Lung (tissue), 17 donors: ENCODE measurements at places on chromosomes 1 and 21. TPM values are rescaled to one million over a fixed set of nuclear protein-coding genes. Genes with fewer than 3 reads are reported as not detected.

GRCh38 chr1:13500806-13501205 is 13.0 kb downstream of the LRRC38 start:
- no peak for DNase-seq
- H3K27me3 ChIP-seq = no peaks in the 10 kb centered on the region
- no peaks in the 10 kb centered on the region for H3K36me3 ChIP-seq
- no peak overlapping the region for H3K4me3 ChIP-seq
- H3K4me1 ChIP-seq = no peaks in the 10 kb centered on the region

GRCh38 chr1:55735106-55735505 is 519.9 kb upstream of the USP24 start:
- no peak overlapping the region for H3K27ac ChIP-seq
- no peaks in the 10 kb centered on the region for H3K36me3 ChIP-seq
- no peak overlapping the region for H3K4me3 ChIP-seq
- H3K4me1 ChIP-seq = no peaks in the 10 kb centered on the region
- no peak for DNase-seq

DNA sequence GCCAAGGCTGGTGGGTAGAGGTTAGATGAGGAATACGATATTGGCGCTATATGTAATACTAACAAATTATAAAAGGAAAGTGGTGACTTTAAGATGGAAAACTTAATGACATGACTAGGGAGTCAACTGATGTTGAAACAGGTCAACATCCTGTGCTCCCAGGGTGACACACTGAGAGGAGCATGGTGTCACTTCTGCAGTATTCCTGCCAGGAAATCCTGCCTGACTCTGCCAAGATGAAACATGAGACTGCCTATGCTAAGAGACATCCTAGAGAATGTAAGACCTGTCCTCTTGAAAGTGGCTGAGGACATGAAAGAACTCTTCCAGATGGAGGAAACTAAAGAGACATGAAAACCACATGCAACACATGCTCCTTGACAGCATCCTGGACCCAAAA is 65.0 kb upstream of the KCND3 start:
- no peak overlapping the region for H3K27ac ChIP-seq
- no peak overlapping the region for H3K4me3 ChIP-seq
- H3K4me1 ChIP-seq = no peaks in the 10 kb centered on the region
- H3K36me3 ChIP-seq = no peaks in the 10 kb centered on the region

DNA sequence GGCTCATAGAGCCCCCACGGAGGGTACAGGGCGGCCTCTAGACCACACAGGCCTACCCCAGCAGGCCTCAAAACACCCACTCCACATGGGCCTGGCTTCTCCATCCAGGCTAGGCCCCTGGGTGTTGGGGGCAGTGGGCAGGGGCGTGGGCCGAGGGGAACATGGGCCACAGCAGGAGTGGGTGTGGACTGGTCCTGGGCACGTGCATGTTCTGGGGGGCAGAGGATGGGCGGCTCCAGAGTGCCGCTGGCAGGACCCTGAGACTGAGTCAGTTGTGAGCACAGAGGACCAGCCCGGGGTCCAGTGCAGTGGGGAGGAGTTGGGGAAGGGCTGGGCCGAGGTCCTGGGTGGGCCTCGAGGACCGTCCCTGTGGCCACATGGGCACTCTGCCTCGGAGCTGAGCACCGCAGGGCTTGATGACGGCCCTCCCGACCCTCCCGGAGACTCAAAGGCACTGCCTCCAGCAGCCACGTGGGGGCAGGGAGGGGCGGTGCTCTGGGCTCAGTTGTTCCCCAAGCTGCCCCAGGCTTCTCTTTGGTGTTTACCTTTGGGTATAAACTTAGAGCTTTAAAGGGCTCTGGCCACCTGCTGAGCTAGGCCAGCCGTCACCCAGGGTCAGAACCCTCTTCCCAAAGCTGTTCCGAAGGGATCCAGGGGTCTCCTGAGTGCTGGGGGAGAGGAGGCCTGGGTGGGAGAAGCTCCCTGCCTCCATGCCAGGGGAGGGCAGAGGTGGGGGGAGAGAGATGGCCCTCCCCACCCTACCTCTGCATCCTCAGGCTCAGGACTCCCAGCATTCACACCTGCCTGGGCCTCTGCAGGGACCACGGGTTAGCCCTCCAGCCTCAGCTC is 79.9 kb downstream of the MORN1 start:
- DNase-seq = peak; percentile 76
- H3K27ac ChIP-seq = peak overlapping the region; percentile 74
- H3K4me1 ChIP-seq = peaks cover 2% of the 10 kb centered on the region
- no peak overlapping the region for H3K4me3 ChIP-seq
- H3K36me3 ChIP-seq = peaks cover 12% of the 10 kb centered on the region
- H3K27me3 ChIP-seq = no peaks in the 10 kb centered on the region

- H3K4me1 ChIP-seq = peaks cover 3% of the 10 kb centered on the region
- peaks cover 3% of the 10 kb centered on the region for H3K36me3 ChIP-seq
- H3K4me3 ChIP-seq = no peak overlapping the region
- no peak for DNase-seq
- peak overlapping the region; percentile 43 for H3K27ac ChIP-seq
- H3K27me3 ChIP-seq = no peaks in the 10 kb centered on the region
Observed at GRCh38 chr1:64691626-64692025, 53.2 kb upstream of the RAVER2 start.

The IL23R gene
- 0.60 TPM for total RNA-seq

The SIK1 gene
- total RNA-seq = 34.1 TPM
